ENCODE measurements at places on chromosomes 6 and 20. TPM values are rescaled to one million over a fixed set of nuclear protein-coding genes. Genes with fewer than 3 reads are reported as not detected.

MRAP2 gene
- 1.2 TPM for total RNA-seq

DNA sequence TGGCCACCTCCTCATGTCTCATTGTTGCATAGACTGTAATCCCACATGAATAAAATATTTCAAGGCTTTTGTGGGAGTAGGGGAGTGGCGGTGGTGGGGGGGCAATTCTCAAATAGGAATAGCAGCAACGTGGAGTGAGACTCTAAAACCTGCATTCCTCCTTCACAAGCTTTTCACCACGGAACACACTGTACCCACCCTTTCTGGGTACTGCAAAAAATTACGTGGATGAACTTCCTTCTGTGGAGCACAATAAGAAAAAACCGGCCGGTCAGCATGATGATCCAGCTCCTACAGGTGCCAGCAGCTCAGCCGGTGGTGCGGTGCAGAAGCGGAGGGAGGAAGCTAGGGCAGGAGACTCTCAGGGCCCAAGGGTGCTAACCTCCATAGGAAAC is 930 bp upstream of the RRAGD start:
- H3K36me3 ChIP-seq, result no peaks in the 10 kb centered on the region
- peak overlapping the region; percentile 80 for H3K27ac ChIP-seq
- H3K4me1 ChIP-seq, result peaks cover 25% of the 10 kb centered on the region
- peak overlapping the region; percentile 79 for H3K4me3 ChIP-seq

UQCC2 gene
- 11.3 TPM for total RNA-seq

PSORS1C2 gene
- total RNA-seq, result 5.9 TPM

GRCh38 chr6:168964138-168964835 is 289.4 kb downstream of the THBS2 start:
- H3K4me1 ChIP-seq, result peaks cover 12% of the 10 kb centered on the region
- H3K27me3 ChIP-seq, result no peaks in the 10 kb centered on the region
- DNase-seq, result no peak
- H3K4me3 ChIP-seq, result no peak overlapping the region

PRR18 gene
- not detected for total RNA-seq

GRCh38 chr20:57598491-57598890 is 21.7 kb downstream of the ZBP1 start:
- peaks cover 11% of the 10 kb centered on the region for H3K4me1 ChIP-seq
- no peaks in the 10 kb centered on the region for H3K36me3 ChIP-seq
- H3K27ac ChIP-seq, result no peak overlapping the region
- no peak for DNase-seq

DPPA5 gene
- total RNA-seq, result not detected

IMPG1 gene
- not detected for total RNA-seq

GRCh38 chr20:53412577-53413185 is 181.0 kb downstream of the ZNF217 start:
- H3K27ac ChIP-seq, result no peak overlapping the region
- H3K36me3 ChIP-seq, result no peaks in the 10 kb centered on the region
- H3K4me3 ChIP-seq, result no peak overlapping the region
- H3K4me1 ChIP-seq, result no peaks in the 10 kb centered on the region

SCRT2 gene
- not detected for total RNA-seq

Data from suprapubic skin (tissue), 4 donors.